ENCODE measurements at places on chromosomes 4 and X.

DNA sequence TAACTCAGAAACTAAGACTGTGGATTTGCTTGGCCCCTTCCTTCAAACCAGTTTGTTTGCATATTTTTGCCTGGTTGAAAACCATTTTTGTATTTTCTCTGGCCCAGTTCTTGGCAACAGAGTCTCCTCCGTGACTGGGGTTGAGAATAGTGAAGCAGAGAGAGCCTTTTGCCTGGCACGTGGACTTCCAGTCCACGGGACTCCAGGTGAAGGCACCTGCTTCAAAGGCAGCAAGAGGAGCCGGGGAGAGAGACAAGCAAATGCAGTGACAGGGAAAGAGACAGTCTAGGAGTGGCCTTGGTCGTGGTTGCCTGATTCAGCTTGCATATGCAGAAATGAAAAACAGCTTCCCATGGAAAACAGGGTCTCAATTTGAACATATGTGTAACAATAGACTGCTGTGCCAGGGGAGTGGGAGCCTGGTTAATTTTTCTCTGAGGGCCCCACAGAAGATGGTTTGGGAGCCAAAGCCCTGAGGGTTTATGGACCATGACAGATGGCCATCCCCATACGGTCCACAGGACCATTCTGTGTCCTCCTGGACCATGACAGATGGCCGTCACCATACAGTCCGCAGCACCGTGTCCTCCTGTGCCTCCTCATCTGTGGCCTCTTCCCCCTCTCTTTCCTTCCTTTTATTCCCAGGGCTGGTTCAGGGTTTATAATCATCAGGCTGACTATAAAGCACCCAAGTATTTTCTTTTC lies 272.2 kb upstream of the RASGEF1B start:
- DNase-seq, result no peak

DNA sequence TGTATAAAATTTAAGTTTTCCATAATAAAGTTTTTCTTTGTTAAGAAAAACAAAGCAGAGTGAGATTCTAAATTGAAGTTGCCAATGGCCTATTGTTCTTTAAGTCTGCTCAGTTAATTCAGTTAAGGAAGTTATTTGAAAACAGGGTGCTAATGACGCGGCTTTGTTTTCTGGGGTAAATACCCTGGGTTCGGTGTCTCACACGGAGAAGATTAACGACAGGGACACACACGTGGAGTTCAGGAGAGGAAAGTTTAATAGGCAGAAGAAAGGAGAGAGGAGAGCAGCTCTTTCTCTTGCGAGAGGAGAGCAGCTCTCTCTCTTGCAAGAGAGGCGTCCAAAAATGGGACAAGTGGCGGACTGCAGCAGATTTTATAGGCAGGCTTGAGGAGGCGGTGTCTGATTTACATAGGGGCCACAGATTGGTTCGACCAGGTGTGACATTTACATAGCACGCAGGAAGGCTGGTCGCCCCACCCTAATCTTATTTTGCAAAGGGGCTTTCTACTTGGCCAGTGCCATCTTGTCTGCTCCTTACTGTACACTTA lies 9.6 kb downstream of the CA5B start:
- DNase-seq, result no peak

DNA sequence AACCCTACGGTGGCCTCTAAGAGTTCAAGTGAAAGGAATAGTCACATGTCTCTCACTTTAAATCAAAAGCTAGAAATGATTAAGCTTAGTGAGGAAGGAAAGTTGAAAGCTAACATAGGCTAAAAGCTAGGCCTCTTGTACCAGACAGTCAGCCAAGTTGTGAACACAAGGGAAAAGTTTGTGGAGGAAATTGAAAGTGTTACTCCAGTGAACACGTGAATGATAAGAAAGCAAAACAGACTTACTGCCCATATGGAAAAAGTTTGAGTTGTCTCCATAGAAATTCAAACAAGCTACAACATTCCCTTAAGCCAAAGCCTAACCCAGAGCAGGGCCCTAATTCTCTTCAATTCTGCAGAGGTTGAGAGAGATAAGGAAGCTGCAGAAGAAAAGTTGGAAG lies 51.5 kb upstream of the RAB9B start:
- DNase-seq, result no peak

GRCh38 chrX:152537373-152537772 lies 86.3 kb upstream of the GABRA3 start:
- no peak for DNase-seq

DNA sequence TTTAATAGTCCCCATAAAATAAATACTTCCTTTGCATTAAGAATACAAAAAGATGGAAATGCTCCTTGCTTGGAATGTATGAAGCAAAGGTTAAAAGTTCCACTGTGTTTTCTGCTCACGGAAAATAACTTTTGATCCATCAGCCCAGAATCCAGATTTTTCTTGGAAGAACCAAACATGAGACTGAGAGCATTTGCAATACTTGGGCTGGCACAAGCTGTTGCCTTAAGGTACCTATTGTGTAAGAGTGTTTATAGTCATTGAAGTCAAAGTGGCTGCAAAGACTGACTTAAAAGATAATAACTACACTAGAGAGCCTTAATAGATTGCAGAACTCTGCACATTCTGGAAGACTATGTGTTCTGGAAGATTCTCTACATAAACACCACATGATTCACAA lies 281.4 kb downstream of the RAB28 start:
- no peak for DNase-seq

GRCh38 chr4:6926681-6927478 lies 17.3 kb downstream of the TBC1D14 start:
- DNase-seq, result no peak

- DNase-seq, result no peak
Observed at GRCh38 chr4:157048248-157048647, 27.7 kb upstream of the GLRB start.

GRCh38 chr4:168409089-168409801 lies 71.0 kb downstream of the DDX60L start:
- no peak for DNase-seq

DNA sequence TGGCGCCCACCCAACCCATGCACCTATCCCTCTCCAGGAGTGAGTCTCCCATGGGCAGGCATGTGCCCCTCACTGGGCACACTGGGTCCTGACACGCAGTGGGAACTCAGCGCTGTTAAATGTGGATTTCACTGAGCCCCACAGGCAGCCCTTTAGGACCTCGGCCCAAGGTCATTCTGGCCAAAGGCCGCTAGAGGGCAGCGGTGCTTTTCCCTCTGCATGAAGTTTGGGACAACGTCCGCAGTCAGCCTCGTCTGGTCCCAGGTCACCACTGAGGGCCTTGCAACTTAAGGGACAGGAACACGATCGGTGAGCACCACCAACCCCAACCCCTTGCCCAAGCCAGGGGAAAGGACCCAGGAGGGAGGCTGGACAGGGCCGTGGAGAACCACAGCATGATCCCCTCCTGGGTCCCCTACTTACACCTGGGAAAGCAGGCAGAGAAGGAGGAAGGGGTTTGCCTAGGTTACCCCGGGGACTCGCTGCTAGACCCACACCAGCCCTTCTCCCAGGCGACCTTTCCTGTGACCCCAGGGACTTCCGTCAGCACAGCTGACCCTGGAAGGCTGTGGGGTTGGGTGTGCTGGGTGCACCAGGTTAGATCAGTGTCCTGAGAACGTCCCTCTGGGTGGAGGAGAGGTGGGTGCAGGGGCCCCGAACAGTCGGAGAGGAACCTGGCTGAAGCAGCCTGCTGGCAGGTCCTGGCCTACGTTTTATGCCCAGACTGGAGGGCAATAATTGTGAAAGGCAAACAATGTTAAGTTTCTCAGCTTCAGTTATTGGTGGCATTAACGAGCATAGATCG lies 24.0 kb downstream of the CYTL1 start:
- no peak for DNase-seq

GRCh38 chr4:140529434-140529833 lies 5.5 kb downstream of the ELMOD2 start:
- no peak for DNase-seq

All from astrocyte of the cerebellum (primary cell).